ENCODE measurements at places on chromosomes 7 and 10.

DNA sequence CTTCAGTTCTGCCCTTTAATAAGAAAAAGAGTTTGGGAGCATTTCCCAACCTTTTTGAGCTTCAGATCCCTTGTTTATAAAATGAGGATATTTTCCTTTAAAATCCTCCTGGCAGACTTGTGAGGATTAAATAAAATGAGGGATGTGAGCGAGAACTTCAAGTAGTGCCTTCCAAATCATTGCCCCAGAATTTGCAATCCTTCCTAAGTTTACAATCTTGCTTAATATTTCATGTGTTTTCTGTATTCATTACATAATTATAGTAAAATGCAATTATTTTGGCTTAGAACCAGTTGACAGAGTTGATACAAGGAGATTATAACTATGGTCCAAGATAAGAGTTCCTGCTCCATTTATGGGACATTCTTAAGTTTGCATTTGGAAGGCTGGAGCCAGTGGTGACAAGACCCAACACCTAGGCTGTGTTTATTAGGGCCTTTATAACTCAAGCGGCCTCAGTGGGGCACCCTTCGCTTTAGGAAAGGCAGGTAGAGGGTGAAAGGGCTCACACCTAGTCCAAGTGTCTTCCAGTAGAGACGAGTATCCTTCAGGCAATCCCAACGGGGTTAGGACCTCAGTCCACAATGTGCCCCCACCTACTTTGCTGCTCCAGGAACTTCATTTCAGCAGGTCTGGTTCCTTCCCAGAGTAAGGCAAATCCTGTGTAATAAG is 317.5 kb downstream of the WDR11 start:
- DNase-seq: no peak

- no peak for DNase-seq
Measured at GRCh38 chr7:8205031-8205387, 57.0 kb downstream of the ICA1 start.

- DNase-seq: no peak
Measured at GRCh38 chr7:85023066-85023712, 163.7 kb downstream of the SEMA3D start.

DNA sequence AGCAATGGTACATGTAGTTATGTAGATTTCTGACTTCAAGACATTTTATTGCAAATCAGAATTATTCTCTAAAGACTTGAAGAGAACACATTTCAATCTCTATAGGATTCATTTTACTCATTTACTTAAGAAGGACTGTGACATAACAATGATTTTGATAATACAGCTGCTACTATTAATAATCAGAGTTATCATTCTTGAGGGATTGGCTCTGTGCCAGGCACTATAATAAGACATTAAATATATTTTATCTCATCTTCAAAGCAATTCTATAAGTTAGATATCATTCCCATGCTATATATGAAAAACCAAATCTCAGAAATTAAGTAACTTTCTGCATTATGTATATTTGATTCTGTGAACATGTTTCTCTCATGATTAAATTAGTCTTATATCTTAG is 103.7 kb upstream of the CALCR start:
- no peak for DNase-seq

- DNase-seq: no peak
Measured at GRCh38 chr10:69180525-69181204, 631 bp downstream of the SUPV3L1 start.

- no peak for DNase-seq
Measured at GRCh38 chr10:101071885-101072433, 10.2 kb downstream of the KAZALD1 start.

GRCh38 chr10:132987671-132988571 is 45.6 kb upstream of the CFAP46 start:
- DNase-seq: no peak

- DNase-seq: no peak
Measured at GRCh38 chr10:128167926-128168520, 41.8 kb upstream of the MKI67 start.

- DNase-seq: no peak
Measured at GRCh38 chr7:137619181-137619580, 227.6 kb downstream of the DGKI start.

DNA sequence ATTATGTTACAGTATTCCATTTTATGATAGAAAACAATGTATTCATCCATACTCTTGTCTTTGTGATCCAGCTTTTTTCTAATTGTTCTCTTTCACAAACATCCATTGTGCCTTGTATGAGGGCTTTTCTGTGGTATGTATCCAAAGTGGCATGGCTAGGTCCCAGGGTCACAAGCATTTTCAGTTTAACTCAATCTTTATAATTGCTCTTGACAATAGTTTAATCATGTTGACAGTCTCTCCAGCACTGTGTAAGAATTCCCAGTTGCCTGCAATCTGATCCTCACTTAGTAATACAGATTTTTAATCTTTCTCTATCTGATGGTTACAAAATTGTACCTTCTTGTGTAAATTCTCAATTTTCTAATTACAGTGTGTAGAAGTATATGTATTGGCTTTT is 533.4 kb downstream of the NEBL start:
- no peak for DNase-seq

GRCh38 chr7:1320616-1321240 is 88.1 kb downstream of the UNCX start:
- DNase-seq: no peak

DNA sequence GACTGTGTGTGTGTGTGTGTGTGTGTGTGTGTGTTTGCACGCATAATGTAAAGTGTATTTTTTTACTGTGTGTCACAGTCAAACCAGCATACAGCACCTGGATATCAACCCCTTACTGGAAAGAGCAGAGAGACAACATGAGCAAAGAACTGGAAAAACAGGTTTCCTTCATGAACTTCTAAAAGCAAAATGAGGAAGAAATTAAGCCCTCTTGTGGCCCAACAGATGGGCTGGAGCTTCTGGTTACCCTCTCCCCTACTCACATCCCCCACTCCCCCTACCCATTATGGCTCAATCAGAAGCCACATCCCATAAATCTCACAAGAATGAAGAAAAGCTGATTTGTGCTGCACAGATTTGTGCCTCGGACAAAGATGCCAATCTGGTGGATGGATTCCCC is 36.2 kb downstream of the PDE1C start:
- no peak for DNase-seq

DNA sequence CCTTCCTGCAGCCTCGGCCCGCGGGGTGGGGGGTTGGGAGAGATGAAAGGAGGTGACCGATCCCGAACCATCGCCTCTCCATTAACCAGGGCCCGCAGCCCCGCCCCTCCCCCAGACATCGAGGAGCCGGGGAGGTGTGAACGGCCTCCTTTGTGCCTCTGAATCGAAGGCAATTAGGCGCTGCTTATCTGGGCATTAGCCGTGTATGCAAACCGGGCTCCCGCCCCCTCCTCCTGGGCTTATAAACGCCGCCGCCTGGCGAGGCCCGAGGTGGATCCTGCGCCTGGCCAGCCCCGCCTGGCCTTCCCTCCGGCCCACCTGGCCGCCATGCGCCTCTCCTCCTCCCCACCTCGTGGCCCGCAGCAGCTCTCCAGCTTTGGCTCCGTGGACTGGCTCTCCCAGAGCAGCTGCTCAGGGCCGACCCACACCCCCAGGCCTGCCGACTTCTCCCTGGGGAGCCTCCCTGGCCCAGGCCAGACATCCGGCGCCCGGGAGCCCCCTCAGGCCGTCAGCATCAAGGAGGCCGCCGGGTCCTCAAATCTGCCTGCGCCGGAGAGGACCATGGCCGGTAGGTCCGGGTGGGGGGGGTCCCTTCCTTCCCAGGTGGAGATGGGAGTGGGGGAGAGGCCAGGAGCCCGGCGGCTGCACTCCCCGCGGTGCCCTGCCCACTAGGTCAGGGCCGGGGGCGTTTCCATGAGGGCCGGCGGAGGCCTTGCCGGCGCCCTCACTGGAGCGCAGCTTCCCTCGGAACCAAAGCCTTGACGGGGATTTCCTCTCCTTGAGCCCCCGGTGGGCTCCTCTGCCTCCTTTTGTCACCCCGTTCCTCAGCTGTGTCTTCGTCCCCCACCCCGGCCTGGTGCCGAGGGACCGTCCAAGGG is at the start of gene VENTX:
VENTX (plus strand) TSS at position 268 of the 878 bp plus-strand sequence; CDS start at position 328, 60 bp downstream.
- DNase-seq: no peak

- DNase-seq: no peak
Measured at GRCh38 chr10:33303988-33304387, 30.5 kb downstream of the NRP1 start.

- DNase-seq: no peak
Measured at GRCh38 chr10:81146436-81146835, 608.7 kb downstream of the SH2D4B start.

DNA sequence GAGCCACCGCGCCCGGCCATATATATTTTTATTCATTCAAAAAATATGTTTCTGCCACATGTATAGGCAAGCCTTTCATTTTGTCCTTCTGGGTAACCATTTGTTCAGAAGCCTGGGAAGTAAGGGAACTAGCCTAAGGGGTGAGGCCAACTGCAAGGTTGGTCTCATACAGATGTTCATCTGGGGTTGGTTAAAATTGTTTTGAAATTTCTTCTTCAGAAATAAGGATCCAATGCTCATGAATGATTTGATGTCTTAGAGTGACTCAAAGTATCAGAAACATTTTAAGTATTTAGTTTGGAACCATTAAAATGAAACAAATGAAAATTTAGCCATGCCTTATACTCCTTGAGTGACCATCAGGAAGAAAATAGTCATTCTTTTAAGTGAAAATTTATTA is 397.2 kb downstream of the SUGCT start:
- DNase-seq: no peak

GRCh38 chr7:78396210-78396609 is 597.6 kb downstream of the PHTF2 start:
- DNase-seq: no peak

GRCh38 chr7:126166645-126167044 is 1086.1 kb downstream of the GRM8 start:
- no peak for DNase-seq

GRCh38 chr7:36896956-36897590 is 172.8 kb upstream of the AOAH start:
- no peak for DNase-seq

GRCh38 chr7:140681766-140682165 is 9.0 kb downstream of the ADCK2 start:
- DNase-seq: no peak

DNA sequence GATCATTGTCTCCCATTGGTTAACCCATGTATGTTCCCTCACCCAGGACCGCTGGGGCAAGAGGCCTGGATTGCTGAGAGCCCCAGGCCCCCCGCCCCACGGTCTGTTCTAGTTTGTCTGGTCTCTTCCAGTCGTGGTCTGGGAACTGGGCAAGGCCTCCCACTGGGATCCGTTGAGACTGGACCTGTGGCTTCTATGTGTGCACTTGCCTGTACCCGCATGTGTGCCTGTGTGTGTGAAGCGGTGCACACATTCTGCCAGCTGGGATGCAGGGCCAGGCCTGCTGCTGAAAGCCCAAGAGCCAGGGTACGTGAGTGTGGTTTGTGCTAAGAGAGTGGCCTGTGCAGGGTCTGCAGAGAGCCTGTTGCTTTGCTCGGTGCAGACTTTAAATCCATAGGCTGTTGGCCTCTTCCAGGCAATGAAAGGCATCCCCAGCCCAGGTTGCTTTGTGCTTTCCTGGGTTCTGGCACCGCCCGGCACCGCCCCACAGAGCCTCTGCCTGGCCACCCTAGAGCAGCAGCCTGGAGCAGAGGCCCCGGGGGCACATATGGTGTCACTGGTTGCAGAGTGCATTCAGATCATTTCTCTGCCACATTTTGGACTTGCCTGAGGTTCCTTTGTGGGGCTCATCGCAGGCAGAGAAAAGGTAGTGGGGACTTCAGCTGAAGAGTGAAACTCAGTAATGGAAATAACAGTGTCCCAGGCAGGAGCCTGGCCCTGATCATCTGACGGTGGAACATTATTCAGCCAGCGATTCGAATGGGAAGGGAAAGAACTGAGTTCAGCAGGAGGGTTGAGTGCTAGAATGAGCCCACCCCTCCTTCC is 215.5 kb downstream of the GLRX3 start:
- no peak for DNase-seq

GRCh38 chr10:43866712-43867111 is 218.0 kb upstream of the ZNF32 start:
- no peak for DNase-seq

- peak; percentile 6 for DNase-seq
Measured at GRCh38 chr7:128672927-128673517, 930 bp downstream of the GARIN1A start.

- no peak for DNase-seq
Measured at GRCh38 chr10:44938956-44939355, 20.6 kb upstream of the RASSF4 start.

DNA sequence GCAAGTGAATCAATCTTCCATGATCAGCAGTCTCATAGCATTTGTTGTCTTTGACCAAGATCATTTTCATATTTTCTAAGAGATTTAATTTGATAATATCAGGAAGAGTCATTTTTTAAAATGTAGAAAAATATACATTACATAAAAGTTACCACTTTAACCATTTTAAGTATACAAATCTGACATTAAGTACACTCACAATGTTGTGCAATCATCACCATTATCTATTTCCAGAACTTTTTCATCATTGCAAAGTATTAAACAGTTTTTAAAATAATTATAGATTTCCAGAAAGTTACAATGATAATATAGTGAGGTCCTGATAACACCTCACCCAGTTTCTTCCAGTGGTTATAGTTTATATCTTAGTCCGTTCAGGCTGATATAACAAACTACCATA is 222.5 kb upstream of the RHOBTB1 start:
- no peak for DNase-seq

GRCh38 chr7:92904244-92905131 is 68.1 kb upstream of the CDK6 start:
- DNase-seq: peak; percentile 15

DNA sequence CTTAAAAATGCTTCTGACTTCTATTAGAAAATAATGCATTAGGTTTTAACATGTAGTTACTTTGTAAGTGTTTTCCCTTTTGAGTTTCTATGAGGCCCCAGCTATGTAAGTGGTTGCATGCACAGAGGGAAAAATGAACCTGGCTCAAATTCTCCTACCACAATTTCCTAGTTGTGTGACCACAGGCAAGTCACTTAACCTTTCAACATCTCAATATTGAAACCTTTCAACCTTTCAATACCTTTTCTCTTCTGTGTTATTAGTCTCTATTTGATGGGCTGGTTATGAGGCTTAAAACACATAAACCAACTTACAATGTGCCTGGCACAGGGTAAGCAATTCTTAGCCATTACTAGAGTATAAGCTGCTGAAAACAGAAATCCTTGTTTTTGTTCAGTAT is 203.0 kb downstream of the KCND2 start:
- DNase-seq: no peak

DNA sequence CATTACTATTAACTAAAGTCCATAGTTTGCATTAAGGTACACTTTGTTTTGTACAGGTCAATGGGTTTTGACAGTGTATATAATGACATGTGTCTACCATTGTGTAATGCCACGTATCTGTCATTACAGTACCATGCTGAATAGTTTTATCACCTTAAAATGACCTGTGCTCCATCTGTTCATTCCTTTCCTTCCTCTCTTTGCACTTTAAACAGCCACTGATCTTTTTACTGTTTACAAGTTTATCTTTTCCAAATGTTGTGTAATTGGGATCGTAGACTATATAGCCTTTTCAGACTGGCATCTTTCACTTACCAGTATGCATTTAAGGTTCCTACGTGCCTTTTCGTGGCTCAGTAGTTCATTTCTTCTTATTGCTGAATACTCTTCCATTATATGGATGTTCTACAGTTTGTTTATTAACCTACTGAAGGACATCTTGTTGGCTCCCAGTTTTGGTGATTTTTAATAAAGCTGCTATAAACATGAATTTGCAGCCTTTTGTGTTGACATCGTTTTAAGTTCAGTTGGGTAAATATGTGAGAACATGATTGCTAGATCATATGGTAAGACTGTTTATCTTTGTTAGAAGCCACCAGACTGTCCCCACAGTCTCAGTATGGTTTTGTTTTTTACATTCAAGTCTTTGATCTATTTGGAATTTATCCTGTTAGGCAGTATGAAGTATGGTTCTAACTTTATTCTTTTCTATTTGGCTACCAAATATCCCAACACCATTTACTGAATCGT is 24.7 kb downstream of the STAM start:
- DNase-seq: no peak

All from activated naive CD4-positive, alpha-beta T cell (primary cell).